ENCODE measurements at places on chromosomes 16 and 17.
A peak's percentile ranks its signal among the peaks of the same experiment; 100 is the strongest.

DNA sequence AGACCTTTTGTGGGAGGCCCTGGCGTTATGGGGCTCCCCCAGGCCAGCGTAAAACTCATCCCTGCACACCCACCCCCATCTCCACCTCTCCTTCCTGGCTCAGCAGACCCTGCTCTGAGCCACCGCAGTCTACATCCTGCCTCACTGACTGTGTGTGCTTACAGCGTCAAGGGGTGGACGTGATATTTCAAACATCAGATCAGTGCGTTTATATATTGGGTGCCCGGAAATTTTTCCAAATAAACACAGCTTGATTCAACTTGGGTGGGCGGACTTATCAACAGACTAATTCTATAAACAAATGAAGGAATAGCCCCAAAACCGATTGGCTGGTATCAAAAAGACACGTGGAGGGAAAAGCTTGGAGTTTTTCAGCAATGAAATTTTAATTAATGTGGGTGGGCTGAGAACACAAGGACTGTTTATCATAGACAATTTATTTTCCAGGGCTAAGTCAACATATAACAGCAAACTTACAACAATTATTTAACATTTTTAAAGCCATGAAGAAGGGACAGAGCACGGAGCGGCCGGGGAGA is at the start of gene FOXL1:
FOXL1 (plus strand) TSS at position 489 of the 539 bp plus-strand sequence. CDS start 175 bp downstream, outside the sequence.
- no peak for DNase-seq

DNA sequence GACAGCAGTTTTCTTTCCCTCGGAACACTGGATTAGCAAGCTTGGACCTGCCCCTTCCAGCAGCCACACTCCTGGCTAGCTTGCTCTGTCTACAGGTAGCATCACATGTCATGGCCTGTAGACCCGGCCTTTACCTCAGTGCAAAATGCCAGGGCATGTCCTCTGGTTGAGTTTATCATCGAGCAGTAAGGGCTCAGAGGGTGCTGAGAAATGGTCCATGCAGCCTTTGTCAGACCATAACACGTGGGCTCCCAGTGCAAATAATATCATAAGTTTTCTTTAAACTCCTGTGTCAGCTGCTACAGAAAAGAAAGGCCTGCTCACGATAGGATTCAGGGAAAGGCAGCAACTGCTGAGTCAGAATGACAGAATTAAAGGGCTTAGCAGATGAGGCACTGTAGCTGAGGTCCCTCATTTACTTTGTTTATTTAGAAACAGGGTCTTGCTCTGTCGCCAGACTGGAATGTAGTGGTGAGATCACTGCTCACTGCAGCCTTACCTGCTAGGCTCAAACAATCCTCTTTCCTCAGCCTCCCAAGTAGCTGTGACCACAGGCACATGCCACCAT is 8.0 kb upstream of the GNA13 start:
- DNase-seq = no peak

DNA sequence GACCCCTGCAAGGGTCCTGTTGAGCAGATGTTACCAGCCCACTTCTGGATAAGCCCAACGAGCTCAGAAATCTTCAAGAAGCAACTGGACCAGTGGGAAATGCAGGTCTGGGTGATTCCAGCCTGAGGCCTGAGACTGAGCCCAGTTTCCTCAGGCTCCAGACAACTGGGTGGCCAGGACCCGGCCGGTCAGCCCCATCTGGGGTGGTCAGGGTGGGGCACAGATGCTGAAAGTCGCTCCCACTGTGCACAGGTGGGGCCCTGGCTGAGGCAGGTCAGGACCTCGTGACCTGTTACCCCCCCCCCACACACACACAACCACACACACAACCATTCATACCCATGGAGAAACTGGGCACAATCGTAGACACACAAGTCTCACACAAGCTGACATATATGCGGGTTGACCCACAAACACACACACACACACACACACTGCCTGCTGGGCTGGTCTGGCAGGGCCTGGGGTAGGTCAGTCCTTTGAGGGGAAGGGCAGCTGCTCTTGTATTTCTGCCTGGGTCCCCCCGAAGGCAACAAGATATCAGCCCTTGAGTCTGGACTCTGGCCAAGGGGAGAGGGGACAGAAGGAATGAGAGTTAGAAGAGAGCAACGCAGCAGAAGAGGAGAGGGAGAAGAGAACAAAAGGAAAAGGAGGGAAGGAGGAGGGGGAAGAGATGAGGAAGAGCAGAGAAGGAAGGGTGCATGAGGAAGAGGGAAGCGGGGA is 99.0 kb upstream of the CDH5 start:
- DNase-seq = no peak

- no peak for DNase-seq
Observed at GRCh38 chr17:9211133-9211765, 189.9 kb downstream of the NTN1 start.

DNA sequence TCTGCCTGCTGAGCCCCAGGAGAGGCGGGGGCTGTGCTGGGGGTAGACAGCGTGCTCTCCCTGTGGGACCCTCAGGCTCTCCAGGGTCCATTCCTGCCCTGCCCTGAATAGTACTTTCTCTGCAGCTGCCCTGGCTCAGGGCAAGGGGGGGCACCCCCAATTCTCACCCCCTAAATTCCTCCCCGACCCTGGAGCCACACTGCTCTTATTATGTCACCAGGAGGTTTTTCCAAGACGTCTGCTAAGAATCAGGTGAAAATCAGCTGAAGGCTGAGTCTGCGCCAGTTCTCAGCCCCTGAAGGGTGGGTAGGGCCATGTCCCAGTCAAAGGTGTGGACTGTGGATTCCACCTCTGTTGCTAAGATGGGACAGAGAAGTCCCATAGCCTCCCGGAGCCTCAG is 49.9 kb upstream of the MAP3K14 start:
- DNase-seq = no peak

DNA sequence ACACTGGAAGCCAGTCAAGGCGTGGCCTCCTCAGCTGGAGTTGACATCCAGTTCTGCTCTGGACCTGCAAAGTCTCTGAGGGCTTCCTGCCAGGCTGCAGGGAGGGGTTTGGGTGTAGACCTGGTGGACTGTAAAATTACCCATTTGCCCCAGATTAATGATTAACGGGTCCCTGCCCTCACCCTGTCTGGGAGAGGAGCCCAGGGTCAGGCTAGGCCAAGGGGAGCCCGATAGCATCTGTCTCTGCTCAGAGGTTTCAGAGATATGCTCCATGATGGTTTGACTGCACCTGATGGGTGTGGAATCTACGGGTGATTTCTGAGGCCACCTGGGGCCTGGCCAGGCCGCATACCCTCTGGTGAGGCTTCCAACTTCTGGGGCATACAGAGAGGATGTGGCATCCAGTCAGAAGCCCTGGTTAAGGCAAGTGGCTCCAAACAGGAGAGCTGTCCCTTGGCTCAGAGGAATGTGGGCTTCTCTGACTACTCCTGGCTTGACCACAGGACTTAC is 11.2 kb downstream of the PPY start:
- DNase-seq = no peak

DNA sequence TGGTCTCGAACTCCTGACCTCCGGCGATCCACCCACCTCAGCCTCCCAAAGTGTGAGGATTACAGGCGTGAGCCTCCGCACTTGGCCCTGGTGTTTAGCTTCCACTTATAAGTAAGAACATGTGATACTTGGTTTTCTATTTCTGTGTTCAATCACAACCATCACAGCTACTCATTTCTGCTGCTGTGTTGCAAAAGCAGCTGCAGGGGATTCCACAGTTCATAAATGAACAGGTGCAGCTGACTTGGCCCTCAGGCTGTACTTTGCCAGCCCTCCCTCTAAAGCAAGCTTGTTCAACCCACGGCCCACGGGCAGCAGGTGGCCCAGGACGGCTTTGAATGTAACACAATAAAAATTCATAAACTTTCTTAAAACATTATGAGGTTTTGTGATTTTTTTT is 79.2 kb downstream of the SLC39A11 start:
- no peak for DNase-seq

- DNase-seq = no peak
Observed at GRCh38 chr17:48241770-48242497, 134.4 kb downstream of the SNX11 start.

DNA sequence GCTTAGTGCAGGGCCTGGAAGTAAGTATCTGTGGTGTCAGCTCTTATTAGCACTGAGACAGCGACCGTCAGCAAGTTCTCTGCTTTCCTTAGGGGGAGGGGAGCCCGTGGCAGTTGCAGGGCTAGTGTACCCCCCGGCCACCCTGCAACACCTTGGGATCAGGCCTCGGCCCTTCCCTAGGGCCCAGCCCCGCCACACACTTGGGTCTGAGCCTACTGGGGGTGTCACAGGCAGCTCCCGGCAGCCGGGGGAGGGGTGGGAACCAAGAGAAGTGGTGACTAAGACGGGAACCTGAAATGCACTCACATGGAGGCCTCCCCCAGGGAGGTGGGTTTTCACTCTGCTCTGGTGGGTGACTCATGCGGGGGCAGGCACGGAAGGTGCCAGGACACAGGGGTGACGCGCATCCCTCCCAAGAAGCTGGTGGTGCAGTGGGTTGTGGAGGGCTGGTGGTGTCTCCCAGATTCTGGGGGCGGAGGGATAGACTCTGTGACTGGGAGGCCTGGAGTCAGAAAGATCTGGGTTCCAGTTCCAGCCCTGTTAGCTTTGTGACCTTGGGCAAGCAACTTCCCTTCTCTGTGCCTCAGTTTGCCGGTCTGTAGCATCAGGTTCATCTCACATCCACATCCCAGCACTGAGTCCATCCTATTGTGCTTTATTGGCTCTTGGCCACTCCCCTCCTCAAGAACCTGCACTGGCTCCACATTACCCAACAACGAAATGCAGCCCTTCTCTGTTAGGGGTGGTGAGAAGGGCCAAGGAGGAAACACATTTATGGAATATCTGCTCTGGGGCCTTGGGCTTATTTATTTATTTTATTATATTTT is 44.5 kb downstream of the LAT start:
- DNase-seq = peak; percentile 95

DNA sequence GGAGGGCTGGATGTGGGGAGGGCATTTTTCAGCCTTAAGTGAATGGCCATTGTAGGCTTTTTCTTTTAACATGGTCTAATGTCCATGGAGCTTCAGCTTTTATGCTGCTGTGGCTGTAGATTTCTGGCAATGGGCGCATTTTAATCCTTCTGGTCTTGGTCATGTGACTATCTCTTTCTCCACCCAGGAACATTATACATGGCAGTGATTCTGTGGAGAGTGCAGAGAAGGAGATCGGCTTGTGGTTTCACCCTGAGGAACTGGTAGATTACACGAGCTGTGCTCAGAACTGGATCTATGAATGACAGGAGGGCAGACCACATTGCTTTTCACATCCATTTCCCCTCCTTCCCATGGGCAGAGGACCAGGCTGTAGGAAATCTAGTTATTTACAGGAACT is 4.7 kb upstream of the NME2 start:
- no peak for DNase-seq

GRCh38 chr17:67246653-67247415 is 1.8 kb upstream of the HELZ start:
- peak; percentile 54 for DNase-seq

DNA sequence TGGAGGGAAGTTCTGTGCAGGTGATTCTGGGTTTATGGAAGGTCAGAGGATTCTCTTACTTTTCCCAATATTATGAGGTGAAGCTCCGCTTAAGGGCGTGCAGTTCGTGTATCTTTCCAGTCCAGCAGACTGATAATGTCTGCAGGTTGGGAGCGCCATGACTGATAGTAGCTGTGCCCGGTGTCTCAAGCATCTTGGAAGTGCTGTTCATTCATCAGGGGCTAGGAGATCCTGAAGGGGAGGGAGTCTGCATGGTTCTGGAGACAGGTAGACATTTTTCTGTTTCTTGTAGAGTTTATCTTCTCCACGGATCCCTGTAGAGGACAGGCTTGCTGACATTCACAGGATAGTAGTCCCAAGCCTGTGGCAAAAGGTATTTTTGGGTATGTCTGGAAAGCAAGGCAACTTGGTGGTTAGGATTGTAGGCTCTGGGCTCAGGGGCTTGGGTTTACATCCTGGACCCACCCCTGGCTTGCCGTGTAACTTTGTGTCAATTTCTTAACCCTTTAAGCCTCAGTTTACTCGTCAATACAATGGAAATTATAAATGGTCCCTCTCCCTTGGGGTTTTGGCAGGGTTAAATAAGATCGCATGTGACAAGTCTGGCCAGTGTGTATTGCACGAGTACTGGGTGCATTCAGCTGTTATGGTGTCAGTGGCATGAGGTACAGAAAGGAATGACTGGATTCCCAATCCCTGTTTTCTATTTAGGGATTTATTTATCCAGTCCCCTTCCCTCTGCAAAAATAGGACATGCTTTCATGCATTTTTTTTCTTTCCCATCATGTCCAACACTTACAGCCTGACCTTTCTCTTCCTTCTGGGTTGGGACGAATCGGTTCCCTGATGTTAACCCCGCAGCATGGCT is 8.2 kb downstream of the HLF start:
- no peak for DNase-seq

DNA sequence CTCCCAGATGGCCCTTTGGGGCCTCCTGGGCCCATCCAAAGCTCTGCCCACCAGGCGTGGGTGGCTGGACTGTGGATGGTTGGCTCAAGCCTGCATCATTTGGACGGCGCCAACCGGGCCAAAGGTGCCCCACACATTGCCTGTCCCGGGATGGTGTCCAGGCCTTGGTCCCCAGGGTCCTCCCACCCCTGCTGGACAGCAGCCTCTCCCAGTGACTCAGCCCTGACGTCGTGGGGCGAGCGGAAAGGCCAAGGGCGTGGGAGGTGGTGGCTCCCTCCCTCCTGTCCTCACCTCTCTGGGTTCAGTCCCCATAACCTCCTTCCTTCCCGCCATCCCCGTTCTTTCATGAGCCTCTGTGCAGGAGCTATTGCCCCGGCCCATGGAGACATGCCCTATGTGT is 42.1 kb upstream of the DLX4 start:
- DNase-seq = no peak

- DNase-seq = no peak
Observed at GRCh38 chr17:7141824-7142223, 27.2 kb upstream of the ASGR2 start.

GRCh38 chr17:42002792-42003301 is 14.4 kb downstream of the DNAJC7 start:
- DNase-seq = no peak

- DNase-seq = peak; percentile 25
Observed at GRCh38 chr16:57266531-57267260, 17.8 kb downstream of the PLLP start.

DNA sequence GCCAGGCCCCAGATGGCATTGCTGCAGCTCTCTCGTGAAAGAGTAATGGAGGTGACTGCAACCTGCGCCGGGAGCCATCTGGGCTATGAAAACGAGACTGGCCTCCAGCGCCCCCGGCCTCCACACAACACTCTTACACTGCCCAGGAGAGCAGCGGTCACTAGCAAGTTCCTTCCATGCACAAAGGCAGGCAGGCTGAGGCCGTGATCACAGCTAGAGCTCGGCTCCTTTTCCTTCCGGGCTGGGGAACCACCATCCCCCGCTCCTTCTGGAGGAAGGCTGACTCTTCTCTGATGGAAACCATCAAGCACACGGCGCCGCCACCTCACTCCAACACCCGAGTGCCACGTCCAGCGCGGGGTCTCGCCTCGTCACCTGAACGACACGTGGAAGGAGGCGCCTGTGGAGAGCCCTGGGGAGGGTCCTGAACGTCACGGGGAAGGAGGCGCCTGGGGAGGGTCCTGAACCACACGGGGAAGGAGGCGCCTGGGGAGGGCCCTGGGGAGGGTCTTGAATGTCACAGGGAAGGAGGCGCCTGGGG is 61.9 kb downstream of the KLHDC4 start:
- DNase-seq = no peak

- DNase-seq = no peak
Observed at GRCh38 chr16:56980792-56981724, 8.3 kb upstream of the NLRC5 start.

All from activated CD4-positive, alpha-beta T cell treated with anti-CD3 and anti-CD28 coated beads, Interleukin-2, Interleukin-6, amounts not matched to agents 100 ng/mL and 50 ng/mL, durations not matched to agents 16 hours and 8 hours (primary cell).